BE2C (cell line): ENCODE measurements at places on chromosomes 7 and 10.

GRCh38 chr10:30751678-30752331 is 122.3 kb upstream of the LYZL2 start:
- DNase-seq: peak; percentile 76

DNA sequence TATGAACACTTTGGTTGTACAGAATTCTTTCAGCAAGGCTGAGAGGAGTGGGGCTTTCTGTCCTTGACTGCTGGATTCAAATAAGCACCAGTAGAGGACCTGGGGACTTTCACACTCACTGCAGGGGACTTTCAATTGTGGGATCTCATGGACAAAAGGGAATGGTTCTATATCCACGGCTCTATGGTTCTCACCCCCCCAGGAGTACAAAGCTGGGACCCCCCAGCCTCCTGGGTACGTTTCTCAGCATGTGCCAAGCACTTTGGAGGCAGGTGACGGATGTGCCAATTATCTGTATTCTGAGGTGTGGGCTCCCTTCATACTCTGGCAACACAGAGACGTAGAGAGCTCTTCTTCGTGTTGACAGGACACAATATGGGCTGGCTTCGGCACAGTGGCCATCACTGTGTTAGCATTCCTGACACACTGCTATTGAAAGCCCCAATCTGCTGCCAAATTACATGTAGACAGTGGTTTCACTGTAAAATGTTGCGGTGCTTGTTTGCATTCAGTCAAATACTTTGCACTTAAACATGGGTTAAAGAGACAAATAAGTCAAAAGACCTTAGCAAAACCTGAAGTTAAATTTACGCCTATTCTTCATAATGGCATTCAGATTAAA is 92.7 kb upstream of the SAMD8 start:
- DNase-seq: no peak

- DNase-seq: no peak
Measured at GRCh38 chr7:29139191-29139590, 7.1 kb downstream of the CPVL start.

DNA sequence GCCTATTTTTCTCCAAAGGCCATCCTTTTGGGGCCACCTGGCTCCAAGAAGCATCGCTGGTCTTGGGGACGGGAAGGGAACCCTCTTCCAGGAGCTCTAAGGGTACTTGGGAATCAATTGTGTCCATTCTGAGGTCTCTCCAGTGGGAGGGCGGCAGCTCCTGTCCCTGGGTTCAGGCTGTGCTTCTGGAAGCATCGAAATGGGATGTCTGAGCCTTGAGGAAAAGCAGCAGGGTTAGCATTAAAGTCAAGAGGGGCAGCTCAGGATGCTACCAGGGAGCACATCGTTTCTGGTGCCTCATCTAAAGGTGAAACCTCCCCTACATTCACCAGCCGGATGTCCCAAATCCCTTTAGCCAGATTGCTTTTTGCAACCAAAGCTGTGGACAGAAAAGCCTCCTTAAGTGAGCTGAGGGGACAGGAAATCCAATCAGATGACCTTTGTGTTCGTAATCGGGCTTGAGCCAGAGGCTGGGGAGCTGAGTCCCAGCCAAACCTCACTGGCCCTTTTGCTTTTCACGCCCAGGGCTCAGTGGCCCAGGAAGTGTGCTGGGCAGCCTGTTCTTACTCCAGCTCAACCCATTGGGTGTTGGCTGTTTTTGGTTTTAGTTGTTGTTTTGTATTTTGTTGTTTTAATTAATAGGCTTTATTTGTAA is 88.8 kb upstream of the ANLN start:
- DNase-seq: no peak

DNA sequence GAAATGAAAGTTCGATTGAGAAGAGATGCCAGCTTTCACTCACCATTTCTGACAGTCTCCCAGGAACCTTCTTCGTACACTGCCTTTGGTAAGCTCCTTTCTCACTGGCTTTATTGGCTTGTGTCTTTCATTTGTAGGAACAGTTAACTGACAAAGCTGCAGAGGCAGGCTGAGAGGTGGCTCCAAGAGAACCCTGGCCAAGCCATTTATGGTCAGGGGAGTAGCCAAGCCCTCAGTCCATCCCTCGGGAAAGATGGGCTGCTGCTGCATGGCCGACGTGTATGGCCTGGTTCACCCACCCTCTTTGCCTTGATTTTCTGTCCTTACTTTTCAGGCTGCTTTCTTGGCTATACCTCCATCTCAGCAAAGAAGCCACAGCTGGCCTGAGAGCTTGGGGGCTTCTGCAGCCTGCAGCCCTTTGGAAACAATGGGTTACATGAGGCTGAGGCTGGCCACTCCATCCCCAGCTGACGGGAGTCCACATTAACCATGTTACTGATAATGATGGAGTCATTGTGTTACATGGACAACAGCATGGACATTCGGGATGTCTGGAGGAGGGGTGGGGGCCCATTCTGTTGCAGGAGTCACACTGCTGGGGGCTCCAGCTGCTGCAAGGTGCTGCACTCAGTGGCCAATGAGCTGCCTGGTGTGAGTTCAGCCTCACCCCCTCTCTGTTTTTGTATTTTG is at the start of gene OPALIN:
OPALIN (minus strand) TSS at position 152 of the 690 bp plus-strand sequence; CDS start at position 46, 106 bp downstream.
- no peak for DNase-seq

DNA sequence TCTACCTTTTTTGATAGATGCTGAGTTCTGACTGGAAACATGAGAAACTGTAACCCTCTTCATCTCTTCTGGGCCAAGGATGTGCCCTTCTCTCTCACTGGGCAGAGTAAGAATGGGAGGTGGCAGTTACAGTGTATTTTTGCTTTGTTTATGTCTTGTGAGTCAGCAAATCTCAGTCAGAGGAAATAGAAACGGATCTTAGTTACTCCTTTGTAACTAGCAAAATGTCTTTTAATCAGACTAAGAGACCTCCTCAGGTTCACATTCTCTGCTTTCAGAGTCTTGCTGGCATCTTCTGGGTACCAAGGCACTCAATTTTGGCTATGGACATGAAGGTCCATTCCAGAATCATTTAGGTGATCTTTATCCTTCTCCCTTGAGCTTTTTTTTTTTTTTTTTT is 70.9 kb downstream of the HHEX start:
- DNase-seq: no peak

GRCh38 chr10:85012305-85012704 is 683.9 kb downstream of the CCSER2 start:
- no peak for DNase-seq

DNA sequence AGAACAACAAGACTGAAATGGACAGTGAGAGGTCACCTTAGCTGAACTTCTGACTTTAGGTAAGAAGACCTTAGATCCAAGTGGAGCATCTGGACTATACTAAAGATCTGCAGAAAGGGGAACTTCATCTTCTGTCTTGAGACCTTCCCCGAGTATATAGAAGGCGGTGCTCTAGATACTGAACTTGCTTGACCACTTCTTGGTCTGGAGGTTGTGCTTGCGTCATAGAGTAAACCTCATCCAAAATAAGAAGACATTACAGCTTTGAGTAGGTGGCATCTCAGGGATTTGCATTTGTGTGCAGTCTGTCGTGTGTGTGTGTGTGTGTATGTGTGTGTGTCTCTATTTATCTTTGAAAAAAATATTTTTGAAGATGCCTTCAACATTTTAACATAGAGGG is 157.5 kb downstream of the CHN2 start:
- DNase-seq: no peak

DNA sequence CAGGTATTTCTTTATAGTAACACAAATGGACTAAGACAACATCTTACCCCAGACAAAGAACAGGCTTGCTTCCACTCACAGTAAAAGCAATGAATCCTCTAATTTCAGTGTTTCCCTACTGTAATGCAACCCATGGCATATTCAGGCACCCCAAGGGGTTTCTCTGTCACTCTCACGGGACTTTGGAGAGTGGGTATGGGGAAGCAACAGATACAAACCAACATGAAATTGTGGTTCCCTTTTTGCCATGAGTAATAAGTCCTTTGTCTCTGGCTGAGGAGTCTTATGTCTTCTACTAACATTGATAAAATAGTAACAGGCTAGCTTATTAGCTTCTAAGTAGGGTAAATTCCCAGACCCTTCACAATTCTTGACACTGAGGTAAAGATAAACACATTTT is 51.4 kb upstream of the AOAH start:
- DNase-seq: no peak

DNA sequence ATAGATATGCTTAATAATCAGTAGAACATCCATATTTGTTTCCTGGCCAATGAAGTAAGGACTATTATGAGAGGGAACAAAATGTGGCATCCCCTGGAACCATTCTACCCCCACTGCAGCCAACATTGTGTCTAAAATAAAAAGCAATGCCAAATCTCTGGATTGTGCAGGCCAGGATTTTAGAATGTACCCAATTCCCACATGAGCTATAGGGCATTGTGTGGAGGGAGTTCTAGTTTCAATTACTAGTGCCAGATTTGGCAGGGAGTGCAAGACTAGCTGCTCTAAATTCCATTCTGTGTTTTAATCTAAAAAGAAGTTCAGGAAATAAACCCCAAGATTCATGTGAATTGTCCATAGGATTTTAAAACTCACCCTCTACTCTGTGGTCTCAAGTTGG is 112.3 kb downstream of the HGF start:
- no peak for DNase-seq

DNA sequence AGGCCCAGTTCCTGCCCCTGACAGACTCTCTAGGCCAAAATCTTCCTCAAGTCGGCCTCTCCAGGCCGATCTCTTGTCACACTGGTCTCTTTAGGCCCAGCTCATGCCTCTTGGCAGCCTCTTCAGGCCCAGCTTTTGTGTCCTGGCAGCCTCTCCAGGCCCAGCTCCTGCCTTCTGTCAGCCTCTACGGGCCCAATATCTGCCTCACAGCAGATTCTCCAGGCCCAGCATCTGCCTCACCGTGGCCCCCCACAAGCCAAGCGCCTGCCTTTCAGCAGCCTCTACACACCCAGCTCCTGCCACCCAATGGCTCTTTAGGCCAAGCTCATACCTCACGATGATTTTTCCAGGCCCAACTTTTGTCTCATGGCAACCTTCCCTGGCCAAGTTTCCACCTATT is 33.0 kb upstream of the VKORC1L1 start:
- no peak for DNase-seq

DNA sequence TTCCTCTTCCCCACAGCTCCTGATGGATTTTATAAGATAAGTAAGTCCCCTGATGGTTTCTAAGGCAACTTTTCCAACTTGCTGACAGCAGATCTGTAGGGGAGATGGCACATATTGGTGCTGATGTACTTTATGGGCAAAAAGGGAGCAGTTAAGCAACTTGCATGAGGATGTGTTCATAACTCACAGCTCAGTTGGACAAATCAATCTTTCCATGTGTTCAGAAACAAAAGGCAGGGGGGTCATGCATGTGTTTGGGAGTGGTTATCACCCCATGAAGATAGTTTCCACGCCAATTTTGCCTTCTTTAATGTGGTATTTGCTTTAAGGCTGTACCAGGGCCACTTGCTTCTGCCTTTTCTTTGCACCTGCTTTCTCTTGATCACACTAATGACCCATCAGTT is 6.1 kb downstream of the RBM20 start:
- no peak for DNase-seq
